Hepatocyte (in vitro differentiated cells): ENCODE measurements at places on chromosomes 5 and 9.

GRCh38 chr5:137263371-137264005, 235.6 kb downstream of the SPOCK1 start:
- H3K4me1 ChIP-seq: no peaks in the 10 kb centered on the region
- DNase-seq: peak; percentile 14
- H3K27me3 ChIP-seq: no peaks in the 10 kb centered on the region
- no peaks in the 10 kb centered on the region for H3K36me3 ChIP-seq

DNA sequence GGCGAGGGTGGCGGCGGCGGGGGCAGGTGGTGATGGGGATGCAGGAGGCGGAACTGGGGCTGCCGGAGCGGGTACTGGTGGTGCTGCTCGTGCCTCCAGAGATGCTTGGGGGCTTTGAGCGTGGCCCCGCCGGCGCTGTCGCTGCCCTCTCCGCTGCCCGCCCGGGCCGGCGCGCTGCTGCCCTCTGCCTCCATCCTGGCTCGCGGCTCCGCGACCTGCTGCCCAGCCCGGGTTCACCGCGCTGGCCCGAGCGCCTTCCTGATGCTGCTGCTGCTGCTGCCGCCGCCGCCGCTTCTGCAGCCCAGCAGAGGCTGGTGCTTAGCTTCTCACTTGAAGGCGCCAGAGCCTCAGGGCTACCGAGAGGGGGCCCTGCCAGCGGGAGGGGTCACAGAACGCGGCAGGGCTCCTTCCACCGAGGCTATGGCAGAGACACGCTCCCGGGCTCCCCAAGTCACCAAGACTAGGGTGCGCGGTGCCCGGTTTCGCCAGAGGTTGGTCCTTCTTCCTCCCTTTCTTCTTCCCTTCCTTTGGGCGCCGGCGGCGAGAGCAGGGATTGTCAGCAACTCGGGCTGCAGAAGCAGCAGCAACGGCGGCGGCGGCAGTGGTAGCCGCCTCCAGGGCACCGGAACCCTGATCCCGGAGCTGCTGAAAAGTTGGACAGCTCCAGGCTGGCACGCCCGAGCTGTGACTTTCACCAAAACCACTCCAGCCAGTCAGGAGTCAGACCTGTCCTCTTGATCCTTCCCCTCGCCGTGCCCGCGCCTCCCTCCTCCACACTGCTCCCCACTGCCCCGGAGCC, at the start of gene PDE4D:
TSS of gene PDE4D (minus strand) at position 298 of the 799 bp plus-strand sequence.
- H3K27ac ChIP-seq: no peak within 1 kb of the TSS
- H3K4me1 ChIP-seq: no peaks in the 10 kb centered on the region
- H3K36me3 ChIP-seq: no peaks in the 10 kb centered on the region
- H3K27me3 ChIP-seq: peaks cover 66% of the 10 kb centered on the region

DNA sequence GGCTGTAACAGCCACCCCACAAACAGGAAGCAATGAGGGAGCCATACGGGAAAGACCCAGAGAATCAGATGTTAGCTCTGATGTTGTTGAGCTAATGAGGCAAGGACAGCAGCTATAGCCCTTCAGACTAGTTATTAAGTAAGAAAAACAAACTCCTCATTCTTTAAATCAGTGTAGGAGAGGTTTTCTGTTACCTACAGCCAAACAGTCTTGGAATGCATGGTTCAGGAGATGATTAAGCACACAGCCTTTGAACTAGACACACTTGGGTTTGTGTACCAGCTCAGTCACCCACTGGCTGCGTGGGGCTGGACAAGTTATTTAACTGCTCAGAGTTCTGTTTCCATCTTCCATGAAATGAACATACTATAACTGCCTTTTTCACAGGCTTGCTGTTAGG, 68.1 kb downstream of the SPOCK1 start:
- no peaks in the 10 kb centered on the region for H3K36me3 ChIP-seq
- H3K27ac ChIP-seq: no peak overlapping the region
- no peak overlapping the region for H3K4me3 ChIP-seq

DNA sequence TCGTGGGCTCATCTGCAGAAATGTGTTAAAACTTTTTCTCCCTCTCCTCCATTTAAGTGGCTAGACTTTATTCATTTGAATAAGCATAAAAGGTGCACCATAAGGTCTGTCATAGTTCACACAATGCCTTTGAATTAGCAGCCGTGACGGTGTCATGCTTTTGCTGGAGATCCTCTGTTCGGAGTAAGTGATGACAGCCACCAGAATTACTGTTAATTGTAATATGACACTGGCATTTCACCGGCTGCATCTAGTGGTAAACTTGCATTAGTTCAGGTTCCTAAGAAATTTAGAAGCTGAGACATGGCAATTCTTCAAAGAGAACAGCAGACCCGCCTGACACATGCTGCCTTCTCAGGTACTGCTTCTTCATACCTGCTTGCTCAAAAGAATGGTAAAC, 241.7 kb downstream of the EBF1 start:
- no peak overlapping the region for H3K27ac ChIP-seq
- no peak for DNase-seq
- H3K4me3 ChIP-seq: no peak overlapping the region
- H3K27me3 ChIP-seq: no peaks in the 10 kb centered on the region
- H3K36me3 ChIP-seq: no peaks in the 10 kb centered on the region

- no peaks in the 10 kb centered on the region for H3K36me3 ChIP-seq
- no peaks in the 10 kb centered on the region for H3K27me3 ChIP-seq
- no peak overlapping the region for H3K27ac ChIP-seq
- no peaks in the 10 kb centered on the region for H3K4me1 ChIP-seq
- no peak for DNase-seq
- no peak overlapping the region for H3K4me3 ChIP-seq
Measured at GRCh38 chr5:95768731-95769130, 37.6 kb downstream of the RHOBTB3 start.

DNA sequence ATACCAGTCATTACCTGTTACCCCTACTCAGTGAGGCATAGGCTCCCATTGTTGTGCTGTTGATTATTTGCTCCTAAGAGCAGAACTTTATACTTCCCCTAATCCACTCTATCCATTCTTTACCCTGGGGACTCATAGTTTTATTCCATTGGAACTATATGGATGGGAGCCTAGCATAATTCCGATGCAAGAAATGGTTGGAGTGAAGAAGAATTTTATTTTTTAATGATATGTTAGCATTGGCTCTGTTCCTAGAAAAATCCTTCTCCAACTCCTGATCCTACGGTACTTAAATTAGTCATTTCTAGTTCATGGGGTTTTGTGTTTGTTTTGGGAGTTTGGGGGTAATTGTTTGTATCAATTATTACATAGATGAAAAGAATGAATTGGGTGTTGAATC, 191.5 kb downstream of the GOLPH3 start:
- H3K27me3 ChIP-seq: no peaks in the 10 kb centered on the region
- no peaks in the 10 kb centered on the region for H3K4me1 ChIP-seq
- no peaks in the 10 kb centered on the region for H3K36me3 ChIP-seq
- DNase-seq: no peak
- H3K27ac ChIP-seq: no peak overlapping the region
- H3K4me3 ChIP-seq: no peak overlapping the region

- H3K27ac ChIP-seq: no peak overlapping the region
- H3K27me3 ChIP-seq: no peaks in the 10 kb centered on the region
- H3K4me1 ChIP-seq: peaks cover 9% of the 10 kb centered on the region
- peaks cover 5% of the 10 kb centered on the region for H3K36me3 ChIP-seq
Measured at GRCh38 chr5:61048534-61048933, 103.5 kb downstream of the NDUFAF2 start.

DNA sequence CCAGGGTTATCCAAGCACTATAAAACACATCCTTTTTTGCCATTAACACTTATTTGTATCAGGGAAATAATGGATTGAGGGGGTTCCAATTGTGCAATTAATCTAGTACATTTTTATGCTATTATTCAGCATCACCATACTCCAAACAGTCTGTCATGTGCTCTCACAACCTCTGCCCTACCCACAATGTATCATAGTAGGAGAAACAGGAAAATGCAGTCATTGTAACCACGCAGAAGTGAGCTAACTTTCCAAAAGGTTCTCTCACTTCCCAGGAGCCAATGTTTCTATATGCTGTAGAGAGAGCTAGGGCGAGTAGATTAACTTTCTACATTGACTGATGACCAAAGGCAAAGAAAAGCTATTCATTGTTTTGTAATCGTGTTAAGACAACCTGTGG, 29.8 kb downstream of the DAB2 start:
- H3K27ac ChIP-seq: no peak overlapping the region
- H3K36me3 ChIP-seq: peaks cover 4% of the 10 kb centered on the region
- no peak for DNase-seq

GRCh38 chr5:16932401-16932800, 3.7 kb downstream of the MYO10 start:
- peaks cover 17% of the 10 kb centered on the region for H3K4me1 ChIP-seq
- H3K4me3 ChIP-seq: no peak overlapping the region
- DNase-seq: no peak
- H3K27me3 ChIP-seq: no peaks in the 10 kb centered on the region

- H3K4me1 ChIP-seq: peaks cover 26% of the 10 kb centered on the region
- H3K4me3 ChIP-seq: no peak overlapping the region
- no peaks in the 10 kb centered on the region for H3K36me3 ChIP-seq
- H3K27me3 ChIP-seq: no peaks in the 10 kb centered on the region
- peak overlapping the region; percentile 73 for H3K27ac ChIP-seq
- peak; percentile 58 for DNase-seq
Measured at GRCh38 chr5:123181394-123181801, 92.4 kb downstream of the PRDM6 start.

DNA sequence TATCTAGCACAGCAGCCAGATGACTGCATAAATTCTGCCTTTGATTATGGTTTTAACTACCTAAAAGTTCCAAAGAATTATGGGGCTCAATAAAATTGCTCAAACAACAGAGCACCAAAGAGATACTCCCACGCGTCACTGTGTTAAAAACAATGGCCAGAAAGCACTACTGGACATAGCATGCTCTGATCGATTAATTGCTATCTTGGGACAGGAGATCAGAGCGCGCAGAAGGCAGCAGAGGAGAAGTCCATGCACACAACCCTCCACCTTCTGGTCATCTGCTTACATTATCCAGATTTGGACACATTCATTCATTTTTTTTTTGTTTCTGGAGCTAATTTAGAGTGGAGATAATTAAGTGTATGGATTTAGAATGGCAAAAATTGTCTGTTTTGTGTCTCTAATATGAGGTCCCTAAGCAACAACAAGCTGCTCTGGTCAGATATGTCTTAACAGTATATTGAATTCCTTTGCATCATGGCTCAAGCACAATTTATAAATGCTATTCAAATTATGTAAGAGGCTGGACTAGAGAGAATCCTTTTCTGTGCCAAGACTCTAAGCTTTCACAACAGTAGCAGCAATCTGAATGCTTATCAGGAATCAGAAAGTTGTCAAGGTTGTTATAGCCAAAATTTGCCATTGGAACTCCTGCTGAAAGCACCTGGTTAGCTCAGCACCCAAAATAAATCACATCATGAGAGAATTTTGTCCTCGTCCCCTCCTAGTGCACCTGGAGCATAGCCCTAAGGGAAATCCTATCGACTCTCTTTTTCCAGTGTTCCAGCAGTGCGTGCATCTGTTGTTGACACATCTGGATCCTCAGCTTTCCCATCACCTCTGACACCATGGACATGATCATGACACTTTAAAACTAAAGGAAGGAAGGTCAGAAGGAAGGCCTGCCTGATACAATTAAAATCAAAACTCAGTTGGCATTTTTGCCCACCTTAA, 98.6 kb upstream of the HMHB1 start:
- H3K36me3 ChIP-seq: no peaks in the 10 kb centered on the region
- H3K4me3 ChIP-seq: no peak overlapping the region
- H3K27ac ChIP-seq: no peak overlapping the region
- H3K27me3 ChIP-seq: no peaks in the 10 kb centered on the region
- no peak for DNase-seq
- no peaks in the 10 kb centered on the region for H3K4me1 ChIP-seq

- peak; percentile 95 for DNase-seq
- H3K27ac ChIP-seq: peak within 1 kb of the TSS; percentile 93
- peaks cover 36% of the 10 kb centered on the region for H3K4me1 ChIP-seq
- no peaks in the 10 kb centered on the region for H3K36me3 ChIP-seq
- H3K4me3 ChIP-seq: peak within 1 kb of the TSS; percentile 80
Measured at GRCh38 chr9:134641173-134641989, at the start of gene COL5A1. TSS of gene COL5A1 (plus strand) at chr9:134641803. CDS start at chr9:134642188, 385 bp downstream.
